MV-4-11 (cell line): ENCODE measurements at places on chromosomes 5 and 9.

DNA sequence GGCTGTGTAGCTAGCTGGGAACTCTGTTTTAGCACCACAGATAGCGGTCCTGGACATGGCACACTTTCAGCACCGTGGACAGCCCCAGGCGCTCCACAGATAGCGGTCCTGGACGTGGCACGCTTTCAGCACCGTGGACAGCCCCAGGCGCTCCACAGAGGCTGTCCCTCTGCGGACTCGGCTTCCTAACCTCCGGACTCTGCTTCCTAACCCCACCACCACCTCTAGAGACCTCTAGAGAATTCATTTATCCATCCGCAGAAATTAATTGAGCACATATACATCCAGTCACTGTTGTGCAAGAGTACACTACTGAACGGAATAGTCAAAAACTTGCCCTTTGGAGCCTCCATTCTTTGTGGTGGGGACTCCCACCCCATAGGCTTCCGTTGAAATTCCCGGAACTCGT is 27.4 kb downstream of the UNC5A start:
- peak; percentile 79 for DNase-seq

DNA sequence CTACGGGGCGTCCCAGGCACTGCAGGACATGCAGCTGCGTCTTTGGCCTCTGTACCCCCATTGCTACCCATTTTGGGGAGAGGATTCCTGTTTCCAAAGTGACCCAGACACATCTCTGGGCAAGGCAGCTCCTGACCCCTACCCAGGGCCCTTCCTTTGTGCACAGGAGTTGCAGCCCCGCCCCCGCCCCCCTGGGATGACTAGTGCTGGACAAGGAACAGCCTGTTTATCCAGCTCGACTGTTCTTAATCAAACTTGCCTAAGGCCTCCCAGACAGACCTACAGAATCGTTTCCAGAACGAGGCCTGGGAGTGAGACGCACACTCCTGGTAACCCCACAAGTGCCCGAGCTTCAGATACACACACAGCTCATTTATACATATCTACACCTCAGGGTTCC is 13.2 kb downstream of the DIPK1B start:
- no peak for DNase-seq

GRCh38 chr9:107138261-107138992 is 144.7 kb upstream of the RAD23B start:
- no peak for DNase-seq

- DNase-seq = no peak
Observed at GRCh38 chr5:74461251-74461650, 179.3 kb downstream of the ENC1 start.

GRCh38 chr9:126618190-126618584 is 4.5 kb downstream of the LMX1B start:
- DNase-seq = no peak

DNA sequence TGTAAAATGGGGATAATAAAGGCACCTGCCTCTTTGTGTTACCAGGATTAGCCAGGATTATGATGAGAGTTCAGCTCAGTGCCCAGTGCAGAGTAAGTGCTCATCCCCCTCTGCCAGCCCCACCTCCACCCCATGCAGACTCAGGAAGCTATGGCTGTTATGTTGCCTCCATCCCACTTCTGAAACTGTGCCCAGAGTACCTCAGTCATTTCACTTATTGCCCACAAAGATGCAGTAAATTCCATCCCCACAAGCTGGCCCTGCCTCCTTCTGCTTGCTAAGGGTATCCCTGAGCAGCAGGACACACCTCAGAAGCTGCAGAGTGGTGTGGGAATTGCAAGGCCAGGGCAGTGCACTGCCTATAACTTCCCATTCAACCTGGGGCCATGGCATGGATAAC is 415.1 kb downstream of the SPOCK1 start:
- DNase-seq = no peak

- peak; percentile 92 for DNase-seq
Observed at GRCh38 chr5:71887680-71888079, 168.6 kb downstream of the CARTPT start.

GRCh38 chr9:70474413-70474812 is 60.0 kb upstream of the KLF9 start:
- no peak for DNase-seq

DNA sequence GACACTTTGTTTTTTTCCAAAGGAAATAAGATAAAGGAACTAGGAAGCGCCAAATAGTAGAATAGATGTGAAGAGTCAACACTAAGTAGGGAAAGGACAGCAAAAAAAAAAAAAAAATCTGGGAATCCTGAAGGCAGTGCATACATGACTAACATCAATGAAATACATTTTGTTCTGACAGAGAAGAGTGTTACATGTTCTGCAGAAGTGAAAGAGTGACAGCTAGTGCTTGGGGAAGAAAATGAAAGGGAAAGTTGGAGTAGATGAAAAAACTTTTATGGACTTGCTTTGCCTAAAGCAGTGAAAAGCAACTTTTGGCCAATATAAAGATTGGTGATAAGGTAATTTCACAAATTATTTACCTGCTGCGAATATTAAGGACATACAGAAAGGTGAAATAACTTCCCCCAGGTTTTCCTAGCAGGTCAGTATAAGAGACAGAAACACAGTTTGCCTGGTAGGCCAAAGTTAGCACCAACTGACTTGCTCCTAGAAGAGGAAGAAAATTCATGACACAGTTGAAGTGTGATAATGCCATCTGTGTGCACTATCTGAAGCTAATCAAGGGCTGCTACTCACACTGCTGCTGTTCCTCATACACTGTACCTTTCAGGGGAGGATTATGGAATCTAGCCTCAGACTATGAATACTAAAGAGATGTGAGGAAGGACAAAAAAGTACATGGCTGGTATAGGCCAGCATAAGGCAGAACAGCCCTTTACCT is 38.6 kb downstream of the RANBP6 start:
- DNase-seq = peak; percentile 20

DNA sequence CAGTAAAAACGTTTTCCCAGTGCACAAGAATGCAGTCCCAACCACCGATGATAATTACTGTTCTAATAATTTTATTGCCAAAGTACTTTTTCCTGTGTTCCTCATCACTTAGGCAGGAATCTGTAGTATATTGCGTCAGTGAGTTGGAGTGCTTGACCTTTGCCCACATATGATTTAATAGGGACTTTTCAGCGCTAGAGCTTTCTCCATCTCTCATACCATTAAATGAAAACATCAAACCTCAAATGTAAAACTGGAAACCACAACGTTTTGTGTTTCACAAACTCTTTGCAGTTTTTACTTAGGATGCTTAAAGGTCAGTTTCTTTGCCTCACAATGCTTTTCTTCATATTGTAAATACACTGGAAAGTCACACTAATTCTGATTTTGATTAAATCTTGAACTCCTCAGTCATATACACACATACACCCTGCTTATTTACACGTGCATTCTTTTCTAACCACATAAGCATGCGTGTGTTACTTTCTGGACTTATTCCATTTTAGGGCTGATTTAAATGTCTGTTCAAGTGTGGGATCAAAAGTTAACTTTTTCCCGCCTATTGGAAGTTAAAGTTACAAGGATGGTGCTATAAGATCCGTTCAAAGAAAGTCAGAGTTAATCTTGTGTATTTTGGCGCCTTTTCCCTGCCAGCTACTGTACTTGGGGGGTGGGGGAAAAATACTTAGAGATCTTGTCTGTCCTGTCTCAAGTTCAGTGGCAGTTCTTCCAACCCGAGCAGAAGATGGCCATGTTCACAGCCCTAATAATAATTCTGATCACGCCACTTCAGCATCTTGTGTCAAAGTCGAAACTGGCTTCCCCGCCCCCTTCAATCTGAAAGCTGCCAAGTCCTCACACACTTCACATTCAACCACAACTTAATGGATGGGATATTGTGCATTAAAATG is 6.6 kb upstream of the NFIB start:
- no peak for DNase-seq
